ENCODE measurements at places on chromosomes 11 and 22.
A peak's percentile ranks its signal among the peaks of the same experiment; 100 is the strongest.

DNA sequence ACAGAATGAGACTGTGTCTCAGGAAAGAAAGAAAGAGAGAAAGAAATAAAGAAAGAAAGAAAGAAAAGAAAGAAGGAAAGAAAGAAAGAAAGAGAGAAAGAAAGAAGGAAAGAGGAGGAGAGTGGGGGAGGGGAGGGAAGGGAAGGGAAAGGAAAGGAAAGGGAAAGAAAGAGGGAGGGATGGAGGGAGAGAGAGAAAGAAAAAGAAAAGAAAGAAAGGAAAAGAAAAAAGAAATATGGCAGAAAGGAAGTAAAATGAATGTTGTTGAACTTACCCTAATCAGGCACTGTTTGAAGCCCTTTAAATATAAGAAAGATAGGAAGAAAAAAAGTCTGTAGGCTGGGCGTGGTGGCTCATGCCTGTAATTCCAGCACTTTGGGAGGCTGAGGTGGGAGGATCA lies 276.1 kb downstream of the INSC start:
- no peak for DNase-seq

DNA sequence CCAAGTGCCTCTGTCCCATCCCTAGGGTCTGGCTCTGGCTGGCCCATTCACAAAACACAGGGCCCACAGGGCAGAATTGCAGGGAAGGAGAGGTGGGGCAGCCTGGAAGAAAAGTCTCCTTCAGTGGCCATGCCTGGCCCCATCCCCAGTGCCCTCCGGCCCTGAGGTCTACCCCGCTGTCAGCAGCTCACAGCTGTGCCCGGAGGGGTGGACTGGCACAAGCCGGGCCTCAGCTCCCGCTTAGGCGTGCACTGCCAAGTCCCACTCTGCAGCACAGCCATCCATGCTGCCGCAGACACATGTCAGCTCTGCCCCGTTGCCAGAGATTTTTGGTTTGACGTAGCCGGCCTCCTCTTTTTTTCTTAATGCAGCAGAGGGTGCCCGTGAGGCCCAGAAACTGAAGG lies 3.9 kb upstream of the SCN2B start:
- DNase-seq, result no peak

DNA sequence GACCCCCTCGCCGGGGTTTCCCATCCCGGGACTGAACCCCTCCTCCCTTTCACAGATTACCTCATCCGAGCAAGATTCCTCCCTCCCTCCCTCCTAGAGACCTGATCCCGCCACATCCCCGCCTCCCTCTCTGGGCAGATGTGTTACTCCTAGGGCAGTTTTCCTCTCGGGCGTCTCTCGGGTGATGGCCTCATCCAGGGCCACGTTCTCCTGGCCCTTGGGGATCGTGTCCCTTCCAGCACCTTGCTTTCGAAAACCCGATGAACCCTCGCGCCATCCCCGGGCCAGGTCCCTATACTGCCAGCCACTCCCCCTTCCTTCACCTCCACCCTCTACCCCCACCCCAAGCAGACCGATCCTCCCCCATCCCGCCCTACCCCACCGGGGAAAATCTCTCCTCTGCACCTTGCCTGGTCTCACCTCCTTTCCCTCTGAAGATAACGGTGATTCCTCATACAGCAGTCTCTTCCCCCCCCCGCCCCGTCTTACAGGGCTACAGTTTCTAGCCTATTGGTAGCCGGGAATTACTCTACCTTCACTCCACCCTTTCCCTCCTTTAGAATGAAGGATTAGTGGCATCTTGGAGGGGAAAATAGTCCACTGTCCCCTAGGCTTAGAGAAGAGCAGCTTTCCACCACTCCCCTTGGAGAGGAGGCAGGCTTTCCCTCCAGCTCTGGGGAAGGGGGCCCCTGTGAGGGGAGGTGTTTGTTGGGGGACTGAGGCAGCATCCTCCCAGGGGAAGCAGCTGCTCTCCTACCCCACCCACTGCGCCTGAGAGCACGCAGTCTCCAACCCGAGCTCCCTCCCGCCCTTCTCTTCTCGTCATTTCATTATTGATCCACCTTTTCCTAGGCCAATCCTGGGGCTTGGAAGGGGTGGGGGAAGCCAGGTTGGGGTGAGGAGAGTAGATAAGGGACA lies 1.2 kb downstream of the KMT2A start:
- peak; percentile 44 for DNase-seq

DNA sequence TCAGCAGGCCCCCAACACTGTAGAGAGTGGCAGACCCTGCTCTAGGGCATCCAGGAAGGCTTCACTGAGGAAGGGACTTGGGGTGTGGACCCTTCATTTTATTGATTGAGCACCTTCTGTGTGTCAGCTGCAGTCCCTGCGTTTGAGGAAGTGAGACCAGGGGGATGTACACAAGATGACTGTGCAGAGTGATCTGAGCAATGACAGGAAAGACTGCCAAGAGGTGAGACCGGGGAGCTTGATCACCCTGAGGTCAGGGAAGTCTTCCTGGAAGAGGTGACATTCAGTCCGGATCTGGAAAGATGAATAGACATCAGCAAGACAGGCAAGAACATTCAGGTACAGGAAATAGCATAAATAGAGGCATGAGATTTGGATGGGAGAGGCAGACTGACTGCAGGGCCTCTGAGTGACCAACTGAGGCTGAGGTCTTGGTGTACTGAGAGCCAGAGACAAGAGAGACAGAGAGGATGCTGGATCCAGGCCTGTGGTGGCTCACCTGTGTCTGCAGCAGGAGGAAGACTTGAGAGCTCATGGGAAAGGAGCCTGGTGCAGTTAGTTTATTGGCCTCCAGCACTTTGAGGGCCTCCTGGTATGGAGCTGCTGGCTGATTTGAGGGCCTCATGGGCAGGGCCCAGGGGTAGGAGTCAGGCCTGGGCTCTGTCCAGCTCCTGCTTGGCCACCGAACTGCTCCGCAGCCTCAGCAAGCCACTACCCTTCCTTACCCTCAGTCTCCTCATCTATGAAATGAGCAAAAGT lies 5.2 kb downstream of the DGAT2 start:
- no peak for DNase-seq

DNA sequence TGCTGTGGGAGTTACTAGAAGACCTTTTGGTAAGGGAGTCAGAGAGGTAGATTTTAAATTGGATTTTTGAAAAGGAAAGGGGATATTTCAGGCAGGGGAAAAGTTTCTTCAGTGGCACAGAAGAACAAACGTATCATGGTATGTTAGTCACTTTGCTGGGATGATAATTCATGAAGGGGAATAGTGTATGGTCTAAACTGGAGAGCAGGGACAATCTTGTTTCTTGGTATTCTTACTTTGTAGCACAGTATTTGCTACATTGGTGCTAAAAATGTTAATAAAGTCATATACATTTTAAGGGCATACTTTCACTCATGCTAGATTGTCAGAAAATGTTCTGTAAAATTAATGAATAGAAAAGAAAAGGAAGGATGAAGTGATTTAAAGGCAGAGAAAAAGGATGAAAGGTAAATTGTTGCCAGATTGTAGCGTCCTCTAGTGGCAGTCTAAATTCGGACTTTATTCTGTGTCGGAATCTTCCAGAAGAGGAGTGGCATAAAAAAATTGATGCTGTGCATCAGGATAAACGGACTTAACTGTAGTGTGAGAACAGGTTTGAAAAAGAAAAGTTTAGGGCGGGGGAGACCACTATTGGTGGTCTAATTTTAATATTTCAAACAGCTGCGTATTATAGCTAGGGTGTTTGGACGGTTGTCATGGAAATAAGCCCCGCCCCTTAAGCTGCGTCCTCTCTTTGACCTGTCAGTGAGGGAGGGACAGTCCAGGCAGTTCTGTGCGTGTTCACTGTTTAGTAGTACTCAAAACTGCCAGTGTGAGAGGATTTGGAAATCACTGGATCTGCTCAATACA lies at the start of gene BCO2:
Gene BCO2 (plus strand): TSS at position 724 of the 810 bp plus-strand sequence. CDS start 90 bp downstream, outside the sequence.
- no peak for DNase-seq
